ENCODE measurements at places on chromosomes 16 and 17.

GRCh38 chr16:19384656-19385055 is 33.0 kb upstream of the TMC5 start:
- DNase-seq, result no peak

- no peak for DNase-seq
Observed at GRCh38 chr17:73827627-73828291, 183.5 kb upstream of the SDK2 start.

DNA sequence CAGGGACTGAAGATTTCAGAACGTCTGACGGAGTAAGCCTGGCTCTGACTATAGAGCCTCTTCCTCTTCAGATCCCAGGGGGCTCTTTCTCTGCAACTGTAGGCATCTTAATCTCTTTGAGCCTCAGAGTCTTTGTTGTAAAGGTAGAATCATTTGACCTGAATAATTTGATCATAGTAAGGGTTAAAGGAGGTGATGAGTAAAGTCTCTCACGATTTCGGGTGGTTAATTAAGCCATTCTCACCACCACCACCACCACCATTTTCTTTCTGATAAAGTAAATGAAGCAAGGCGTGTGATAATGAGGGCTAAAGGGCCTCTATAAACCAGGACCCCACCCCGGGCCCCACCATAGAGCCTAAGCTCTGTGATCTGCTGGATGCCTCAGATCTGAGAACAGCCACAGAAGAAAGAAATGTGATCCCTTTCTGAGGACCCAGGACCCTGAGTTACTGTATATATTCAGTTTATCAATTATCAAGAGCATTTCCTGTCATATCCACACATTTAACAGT is 33.0 kb upstream of the ADAMTS18 start:
- no peak for DNase-seq

DNA sequence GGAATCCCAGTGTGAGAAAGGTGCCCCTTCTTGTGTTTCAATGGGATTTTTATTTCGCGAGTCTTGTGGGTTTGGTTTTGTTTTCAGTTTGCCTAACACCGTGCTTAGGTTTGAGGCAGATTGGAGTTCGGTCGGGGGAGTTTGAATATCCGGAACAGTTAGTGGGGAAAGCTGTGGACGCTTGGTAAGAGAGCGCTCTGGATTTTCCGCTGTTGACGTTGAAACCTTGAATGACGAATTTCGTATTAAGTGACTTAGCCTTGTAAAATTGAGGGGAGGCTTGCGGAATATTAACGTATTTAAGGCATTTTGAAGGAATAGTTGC is 567 bp downstream of the UBB start:
- no peak for DNase-seq

GRCh38 chr16:56447286-56447685 is 3.8 kb downstream of the NUDT21 start:
- DNase-seq, result no peak

- peak; percentile 87 for DNase-seq
Observed at GRCh38 chr17:7308625-7309433, 1.4 kb downstream of the EIF5A start.

DNA sequence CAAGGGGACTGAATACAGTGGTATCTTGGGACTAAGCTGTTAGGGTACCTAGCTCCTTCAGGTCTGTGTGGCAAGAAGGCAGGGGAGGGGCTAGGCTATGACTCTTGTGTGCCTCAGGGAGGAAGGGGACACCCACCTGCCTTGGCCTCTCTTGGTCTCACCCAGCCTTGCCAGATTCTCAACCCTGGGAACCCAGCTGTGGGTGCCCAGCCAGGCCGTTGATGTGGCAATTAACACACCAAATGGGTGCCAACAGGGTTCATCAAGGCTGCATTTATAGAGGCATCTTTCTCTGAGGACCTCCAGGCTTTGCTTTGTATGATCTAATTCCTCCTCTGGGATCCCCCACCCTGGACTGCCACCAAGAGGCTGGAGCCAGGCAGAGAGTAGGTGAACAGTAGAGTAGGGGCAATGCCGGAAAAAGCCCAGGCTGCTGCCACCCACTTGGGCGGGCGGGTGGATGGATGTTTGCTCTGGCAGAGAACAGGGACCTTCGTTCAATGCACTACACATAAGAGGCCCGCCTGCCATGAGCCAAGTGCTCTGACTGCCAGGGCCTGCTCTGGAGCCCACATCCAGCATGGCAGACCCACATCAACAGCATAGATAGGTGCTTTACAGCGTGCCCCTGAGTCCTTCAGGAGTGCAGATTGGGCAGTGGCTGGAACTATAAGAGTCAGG is 3.2 kb upstream of the ASB16 start:
- peak; percentile 49 for DNase-seq

DNA sequence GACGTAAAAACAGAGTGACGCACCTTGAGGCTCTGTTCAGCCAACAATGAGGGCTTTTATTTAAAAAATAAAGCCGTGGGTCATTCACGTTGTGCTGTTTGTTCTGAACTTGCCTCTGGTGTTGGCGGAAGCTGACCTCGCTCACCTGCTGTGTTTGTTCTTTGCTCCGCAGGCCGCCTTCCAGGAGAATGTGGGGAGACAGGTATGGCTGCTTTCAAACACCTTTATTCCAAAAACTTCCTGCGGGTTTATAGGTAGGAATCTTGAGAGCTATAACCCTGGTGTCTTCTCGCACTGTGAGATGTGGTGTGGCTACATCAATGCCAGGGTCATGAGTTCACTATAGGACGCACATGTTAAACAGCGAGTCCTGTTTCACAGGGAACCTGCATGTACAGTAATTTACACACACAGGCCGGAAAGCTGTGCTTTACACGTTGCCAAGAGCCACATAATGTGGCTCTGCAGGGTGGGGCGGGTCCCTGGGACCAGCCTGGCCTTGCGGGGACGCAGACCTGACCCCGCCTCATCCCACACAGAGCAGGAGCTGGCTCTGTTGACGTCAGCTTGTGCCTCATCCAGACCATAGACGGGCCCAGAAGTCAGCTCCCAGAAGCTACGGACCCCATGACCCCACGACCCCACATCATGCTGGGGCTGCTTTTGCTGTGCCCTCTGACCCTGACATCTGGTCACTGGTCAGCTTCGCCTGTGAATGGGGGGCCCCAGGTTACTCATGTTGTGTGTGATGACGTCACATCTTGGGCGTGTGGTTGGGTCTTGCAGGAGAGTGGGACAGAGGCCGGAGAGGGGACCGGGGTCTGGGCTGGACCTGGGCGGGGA is 49.9 kb upstream of the ZNF750 start:
- DNase-seq, result no peak

- no peak for DNase-seq
Observed at GRCh38 chr17:69452664-69453260, 38.3 kb downstream of the MAP2K6 start.

DNA sequence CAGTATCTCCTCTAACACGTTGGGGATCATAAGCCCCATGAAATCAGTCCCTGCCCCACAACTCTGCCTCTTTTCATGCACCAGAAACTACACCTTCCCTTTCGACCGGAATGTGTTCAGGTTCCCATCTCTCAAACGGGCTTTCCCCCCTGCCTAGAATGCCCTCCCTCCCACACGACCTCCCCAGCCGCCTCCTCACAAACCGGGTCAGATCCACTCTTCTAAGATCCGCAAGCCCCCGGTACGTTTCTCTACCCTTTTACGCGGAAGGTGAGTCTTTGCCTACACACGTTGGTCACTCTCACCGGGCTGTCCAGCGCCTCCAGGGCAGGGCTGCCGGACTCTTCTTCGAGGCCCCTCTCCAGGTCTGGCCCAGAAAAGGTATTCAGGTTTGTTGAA is 708 bp downstream of the DHX33 start:
- no peak for DNase-seq

DNA sequence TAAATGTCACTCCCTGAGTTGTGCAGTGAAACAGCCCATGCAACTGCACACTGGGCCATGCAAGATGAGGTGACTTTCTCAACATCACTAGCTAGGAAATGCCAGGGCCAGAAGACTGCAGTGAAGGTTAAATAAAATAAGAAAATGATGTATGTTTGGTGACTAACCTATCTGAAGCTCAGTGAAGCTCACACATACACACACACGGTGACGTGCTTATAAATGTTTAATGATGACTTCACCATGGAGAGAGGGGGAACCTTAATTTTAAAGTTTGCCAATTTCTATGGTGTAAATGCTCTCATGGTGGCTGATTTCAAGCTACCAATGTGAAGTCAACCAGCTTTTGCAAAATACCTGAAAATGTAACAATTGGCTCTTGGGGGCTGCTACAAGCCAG is 166.4 kb downstream of the MAF start:
- no peak for DNase-seq

GRCh38 chr17:32141679-32142037 is 644 bp upstream of the RHOT1 start:
- no peak for DNase-seq

DNA sequence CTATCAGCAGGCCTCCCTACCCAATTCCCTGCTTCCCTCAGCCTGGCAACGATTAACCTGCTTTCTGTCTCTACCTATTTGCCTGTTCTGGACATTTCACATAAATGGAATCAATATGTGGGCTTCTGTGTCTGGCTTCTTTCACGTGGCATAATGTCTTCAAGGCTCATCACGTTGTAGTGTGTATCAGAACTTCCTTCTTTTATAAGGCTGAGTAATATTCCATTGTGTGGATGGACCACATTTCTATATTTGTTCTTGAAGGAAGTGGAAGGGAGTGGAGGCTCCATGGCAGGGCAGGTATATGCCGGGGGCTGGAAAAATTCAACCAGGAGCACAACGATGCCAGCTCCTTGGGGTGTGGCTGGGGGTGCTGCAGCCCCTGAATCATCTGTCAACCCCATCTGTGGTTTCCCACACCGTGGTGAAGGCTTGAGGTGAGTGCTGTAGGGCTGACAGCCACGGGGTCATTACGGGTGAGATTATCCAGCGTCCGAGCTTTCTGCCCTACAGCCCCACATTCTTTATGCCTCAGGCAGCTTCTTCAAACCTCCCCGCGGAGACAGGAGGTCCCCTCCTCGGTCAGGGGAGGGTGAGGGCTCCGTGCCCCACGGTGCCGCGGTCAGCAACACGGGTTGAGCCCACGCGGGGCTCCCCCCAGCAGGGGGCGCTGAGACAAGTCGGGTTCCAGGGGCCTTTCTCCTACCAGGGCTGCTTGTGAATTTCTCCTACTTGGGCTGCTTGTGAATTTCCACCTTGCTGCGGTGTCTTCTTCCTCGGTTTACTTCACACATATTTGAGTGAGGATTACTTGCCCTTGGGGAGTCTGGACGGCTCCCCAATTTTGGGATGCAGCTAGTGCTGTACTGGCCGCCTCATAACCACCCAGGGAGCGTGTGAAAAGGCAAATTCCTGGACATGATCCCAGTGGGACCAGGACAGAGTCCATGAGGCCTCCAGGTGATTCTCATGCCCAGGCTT is 18.3 kb upstream of the WFIKKN2 start:
- no peak for DNase-seq

- no peak for DNase-seq
Observed at GRCh38 chr17:77045441-77046041, 95.2 kb upstream of the SEC14L1 start.

- peak; percentile 43 for DNase-seq
Observed at GRCh38 chr16:19375561-19376158, 42.0 kb upstream of the TMC5 start.

GRCh38 chr17:80212109-80212508 is 8.0 kb downstream of the SGSH start:
- no peak for DNase-seq

- peak; percentile 25 for DNase-seq
Observed at GRCh38 chr16:58638148-58639036, 8.8 kb upstream of the CNOT1 start.

DNA sequence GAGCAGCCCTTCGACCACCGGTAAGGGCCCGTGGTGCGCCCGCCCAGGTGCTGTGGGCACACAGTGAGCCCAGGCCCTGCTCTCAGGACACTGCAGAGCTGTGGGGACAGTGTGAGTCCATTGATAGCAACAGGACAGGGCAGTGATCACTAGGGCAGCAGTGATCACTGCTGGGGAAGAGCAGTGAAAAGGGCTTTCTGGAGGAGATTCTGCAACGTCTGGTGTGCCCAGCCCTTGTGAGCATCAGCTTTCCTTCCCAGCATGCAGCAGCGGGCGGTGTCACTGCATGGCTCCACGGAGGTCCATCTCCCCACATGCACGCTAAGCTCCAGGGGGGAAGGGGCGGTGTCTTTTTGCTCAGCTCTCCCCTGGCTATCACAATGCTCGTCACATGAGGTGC is 32.1 kb downstream of the MAP1LC3B start:
- DNase-seq, result no peak

GRCh38 chr17:8859804-8860430 is 7.6 kb downstream of the PIK3R6 start:
- DNase-seq, result no peak

GRCh38 chr16:50977138-50977537 is 173.9 kb downstream of the SALL1 start:
- DNase-seq, result no peak

- no peak for DNase-seq
Observed at GRCh38 chr16:51607201-51607651, 456.2 kb upstream of the SALL1 start.

GRCh38 chr16:66923247-66923731 is 2.0 kb downstream of the RRAD start:
- DNase-seq, result no peak

- DNase-seq, result no peak
Observed at GRCh38 chr16:89047331-89048089, 46.1 kb upstream of the ACSF3 start.

DNA sequence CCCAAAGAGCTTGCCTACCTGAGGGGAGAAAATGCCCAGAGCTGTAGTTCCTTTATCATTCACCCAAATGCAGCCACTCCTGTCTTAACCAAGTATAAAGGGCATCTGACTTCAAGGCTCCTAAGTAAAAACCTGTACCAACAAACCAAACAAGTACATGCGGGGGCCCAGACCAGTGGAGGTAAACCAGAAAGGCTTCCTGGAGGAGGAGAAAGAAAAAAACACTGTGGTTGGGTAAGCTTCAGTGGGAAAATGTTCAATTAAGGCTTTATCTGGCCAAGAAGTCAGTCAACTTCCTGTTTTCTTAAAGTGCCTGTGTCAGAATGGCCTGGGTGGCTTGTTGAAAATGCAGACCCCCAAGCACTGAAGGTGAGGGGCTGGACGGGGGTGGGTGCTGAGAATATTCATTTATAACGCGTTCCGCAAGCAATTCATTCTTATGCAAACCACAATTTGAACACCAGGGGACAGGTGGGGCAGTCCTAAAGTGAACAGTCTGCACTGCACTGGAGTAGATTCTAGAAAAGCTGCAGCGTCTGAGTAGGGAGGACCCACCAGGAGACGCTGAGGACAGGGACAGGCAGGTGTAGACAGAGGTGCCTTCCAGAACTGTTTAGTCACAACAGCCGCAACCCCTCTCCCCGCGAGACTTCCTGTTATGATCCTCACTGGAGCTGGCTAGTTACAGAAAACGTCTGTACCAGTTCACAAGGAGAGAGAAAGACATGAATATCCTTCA is 467.1 kb downstream of the SOX9 start:
- no peak for DNase-seq

- no peak for DNase-seq
Observed at GRCh38 chr16:78939597-78939996, 660.9 kb downstream of the MAF start.

Data from femur (tissue), 1 donor.